ENCODE measurements at places on chromosomes 16 and 17.

- no peak for DNase-seq
These were observed 11.4 kb downstream of the CASKIN1 start for GRCh38 chr16:2184962-2185361.

DNA sequence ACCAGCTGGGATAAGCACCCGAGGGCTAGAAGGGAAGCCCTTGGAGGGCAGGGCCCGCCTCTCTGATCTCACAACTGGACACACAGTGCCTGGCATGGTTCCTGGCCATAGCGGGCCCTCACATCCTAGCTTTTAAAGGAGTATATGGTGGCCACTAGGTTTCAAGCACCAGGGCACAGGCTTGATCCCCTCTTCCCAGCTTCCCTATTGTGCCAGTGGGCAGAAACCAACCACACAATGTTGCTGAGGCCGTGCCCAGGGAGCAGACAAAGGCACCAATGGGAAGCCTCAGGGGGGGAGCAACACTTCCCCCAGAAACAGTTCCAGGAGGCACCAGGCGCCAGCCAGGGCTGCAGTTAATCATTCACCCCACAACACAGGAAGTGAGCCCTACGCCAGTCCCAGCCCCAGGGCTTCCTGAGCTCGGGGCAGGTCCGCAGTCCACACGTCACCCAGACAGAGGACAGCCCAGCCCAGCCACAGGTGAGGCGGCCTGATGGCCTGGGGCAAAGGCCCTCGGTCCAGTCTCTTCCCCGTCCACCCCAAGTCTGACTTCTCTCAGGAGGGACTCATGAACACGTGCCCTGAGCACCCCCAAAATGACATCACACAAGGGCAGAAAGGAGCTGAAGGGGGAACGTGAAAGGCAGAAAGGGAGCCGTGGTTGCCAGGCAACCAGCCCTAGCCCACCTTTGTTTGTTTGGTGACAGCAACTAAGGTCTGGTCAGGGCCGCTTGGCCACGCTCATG is 12.8 kb downstream of the SMIM5 start:
- peak; percentile 70 for DNase-seq

DNA sequence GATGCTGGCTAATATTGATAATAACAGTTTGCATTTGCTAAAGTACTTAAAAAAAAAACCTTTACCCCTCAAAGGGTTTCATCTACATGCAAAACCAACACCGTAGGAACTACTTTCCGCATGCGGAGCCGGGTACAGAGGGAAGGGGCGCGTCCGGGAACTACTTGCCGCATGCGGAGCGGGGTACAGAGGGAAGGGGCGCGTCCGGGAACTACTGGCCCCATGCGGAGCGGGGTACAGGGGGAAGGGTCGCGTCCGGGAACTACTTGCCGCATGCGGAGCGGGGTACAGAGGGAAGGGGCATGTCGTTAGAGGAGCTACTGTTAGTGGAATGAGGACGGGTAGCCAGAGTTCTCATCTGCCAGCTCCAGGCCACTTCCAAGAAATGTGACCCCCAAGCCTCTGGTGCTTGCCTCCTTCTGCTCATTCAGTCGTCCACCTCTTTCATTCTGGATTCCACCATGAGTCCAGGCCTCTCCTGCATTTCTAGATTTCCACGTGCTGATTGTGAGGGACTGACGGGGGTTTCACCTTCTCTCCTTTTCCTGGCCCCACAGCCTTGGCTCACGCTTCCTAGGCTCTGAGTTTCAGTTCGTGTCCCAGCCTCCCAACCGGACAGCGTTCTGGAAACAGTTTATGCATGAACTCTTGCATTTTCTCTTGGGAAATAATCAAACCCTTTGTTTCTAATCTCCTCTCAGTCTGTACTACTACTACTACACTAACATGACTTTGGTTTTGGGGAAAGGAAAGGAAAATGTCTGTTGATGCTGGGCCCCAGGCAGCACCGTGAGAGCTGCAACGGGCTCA is 26.9 kb downstream of the MINK1 start:
- DNase-seq, result no peak

- DNase-seq, result no peak
These were observed 224.7 kb downstream of the SOX9 start for GRCh38 chr17:72345536-72345935.

GRCh38 chr17:79461041-79461440 is 149.8 kb downstream of the RBFOX3 start:
- DNase-seq, result no peak

DNA sequence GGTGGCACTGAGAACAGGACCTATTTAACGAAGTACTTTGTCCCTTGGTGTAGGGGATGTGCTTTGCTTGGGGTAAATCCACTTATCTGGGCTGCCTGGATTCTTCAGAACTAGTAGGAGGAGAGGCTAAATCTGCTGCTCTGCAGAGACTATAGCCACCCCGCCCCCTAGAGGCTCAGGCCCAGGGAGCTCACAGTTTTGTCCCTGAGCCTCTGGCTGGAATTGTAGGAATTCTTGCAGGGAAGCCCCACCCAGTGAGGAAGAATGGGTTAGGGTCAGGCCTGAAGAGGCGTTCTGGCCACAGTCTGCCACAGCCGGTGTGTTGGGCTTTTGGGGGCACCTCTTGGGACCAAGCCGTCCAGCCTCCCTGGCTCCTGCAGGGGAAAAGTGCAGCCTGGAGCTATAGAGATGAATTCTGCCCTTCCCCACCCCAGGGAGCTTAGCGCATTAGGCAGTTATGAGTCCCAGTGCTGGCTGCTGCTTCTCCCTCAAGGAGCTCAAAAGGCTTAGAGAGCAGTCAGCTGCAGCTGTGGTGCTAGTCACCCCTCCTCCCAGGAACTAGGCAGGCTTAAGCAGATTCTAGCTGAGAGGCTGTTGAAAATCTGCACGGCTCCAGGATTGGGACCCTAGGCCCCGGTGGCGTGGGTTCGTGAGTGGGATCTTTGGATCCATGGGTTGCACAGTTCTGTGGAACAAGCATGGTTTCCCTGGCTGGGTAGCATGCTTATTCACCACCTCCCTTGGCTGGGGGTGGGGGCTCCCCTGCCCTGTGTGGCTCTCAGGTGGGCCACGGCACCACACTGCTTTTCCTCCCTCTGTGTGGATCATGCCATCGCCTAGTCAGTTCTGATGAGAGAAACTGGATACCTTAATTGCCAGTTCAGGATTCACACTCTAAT is 237.4 kb upstream of the TOM1L1 start:
- DNase-seq, result no peak

GRCh38 chr16:4206680-4207079 is 35.2 kb downstream of the SRL start:
- DNase-seq, result no peak

GRCh38 chr17:17682737-17683680 is 1.8 kb downstream of the RAI1 start:
- peak; percentile 87 for DNase-seq

DNA sequence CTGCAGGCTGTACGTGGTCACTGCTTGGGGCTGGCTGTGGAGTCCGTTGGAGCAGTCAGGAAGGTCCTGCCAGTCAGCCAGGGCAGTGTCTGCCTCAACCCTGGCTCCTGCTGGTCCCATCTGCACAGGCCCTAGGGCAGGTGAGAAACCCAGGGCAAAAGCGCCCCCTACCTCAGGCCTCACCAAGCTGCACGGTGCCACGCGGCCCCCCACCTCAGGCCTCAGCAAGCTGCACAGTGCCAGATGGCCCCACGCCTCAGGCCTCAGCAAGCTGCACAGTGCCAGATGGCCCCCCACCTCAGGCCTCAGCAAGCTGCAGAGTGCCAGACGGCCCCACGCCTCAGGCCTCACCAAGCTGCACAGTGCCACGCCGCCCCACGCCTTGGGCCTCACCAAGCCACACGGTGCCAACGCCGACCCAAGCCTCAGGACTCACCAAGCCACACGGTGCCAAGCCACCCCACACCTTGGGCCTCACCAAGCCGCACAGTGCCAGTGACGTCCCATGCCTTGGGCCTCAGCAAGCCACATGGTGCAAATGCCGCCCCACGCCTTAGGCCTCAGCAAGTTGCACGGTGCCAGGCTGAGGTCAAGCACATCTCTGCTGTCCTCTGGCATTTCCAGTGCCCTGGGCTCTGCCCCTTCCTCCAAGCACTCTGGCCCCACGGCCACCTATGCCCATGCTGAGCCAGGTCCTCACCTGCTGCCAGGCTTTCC is 5.5 kb downstream of the TMEM204 start:
- peak; percentile 73 for DNase-seq

DNA sequence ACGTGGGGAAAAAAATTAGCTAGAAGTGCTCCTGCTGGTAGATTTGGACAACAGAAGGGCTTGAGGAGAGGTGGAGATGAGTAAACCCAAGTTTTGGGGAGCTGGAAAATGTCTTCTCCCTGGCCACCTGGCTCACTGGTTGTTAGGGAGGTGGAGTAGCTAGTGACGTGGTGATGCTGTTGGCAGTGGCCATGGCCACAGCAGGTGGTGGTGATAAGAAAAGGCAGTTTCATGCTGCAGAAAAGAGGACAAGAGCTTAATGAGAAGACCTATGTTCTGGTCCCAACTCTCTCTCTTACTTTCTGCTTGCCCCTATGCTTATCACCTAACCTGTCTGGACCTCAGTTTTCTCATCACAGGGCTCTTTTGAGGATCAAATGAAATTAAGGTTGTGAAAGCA is 223.5 kb upstream of the N4BP1 start:
- no peak for DNase-seq

DNA sequence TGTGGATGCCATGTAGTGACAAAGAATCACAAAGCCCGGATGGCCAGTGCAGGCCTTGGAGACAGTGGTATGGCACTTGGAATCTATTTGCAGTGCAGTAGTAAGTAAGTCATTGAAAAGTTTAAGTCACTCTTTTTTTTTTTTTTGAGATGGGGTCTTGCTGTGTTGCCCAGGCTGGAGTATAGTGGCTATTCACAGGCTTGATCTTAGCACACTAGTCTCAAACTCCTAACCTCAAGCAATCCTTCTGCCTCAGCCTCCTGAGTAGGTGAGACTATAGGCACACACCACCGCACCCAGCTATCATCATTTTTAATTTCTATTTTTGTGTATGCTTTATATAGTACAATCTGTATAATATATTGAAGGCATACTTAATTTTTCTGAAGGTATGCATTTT is 4.3 kb upstream of the PLSCR3 start:
- DNase-seq, result no peak

GRCh38 chr16:15434425-15435215 is at the start of gene BMERB1:
Gene BMERB1 (plus strand): TSS chr16:15434588. CDS start chr16:15434654, 66 bp downstream.
- peak; percentile 85 for DNase-seq

- no peak for DNase-seq
These were observed 210.8 kb downstream of the GSG1L start for GRCh38 chr16:27852681-27853080.

DNA sequence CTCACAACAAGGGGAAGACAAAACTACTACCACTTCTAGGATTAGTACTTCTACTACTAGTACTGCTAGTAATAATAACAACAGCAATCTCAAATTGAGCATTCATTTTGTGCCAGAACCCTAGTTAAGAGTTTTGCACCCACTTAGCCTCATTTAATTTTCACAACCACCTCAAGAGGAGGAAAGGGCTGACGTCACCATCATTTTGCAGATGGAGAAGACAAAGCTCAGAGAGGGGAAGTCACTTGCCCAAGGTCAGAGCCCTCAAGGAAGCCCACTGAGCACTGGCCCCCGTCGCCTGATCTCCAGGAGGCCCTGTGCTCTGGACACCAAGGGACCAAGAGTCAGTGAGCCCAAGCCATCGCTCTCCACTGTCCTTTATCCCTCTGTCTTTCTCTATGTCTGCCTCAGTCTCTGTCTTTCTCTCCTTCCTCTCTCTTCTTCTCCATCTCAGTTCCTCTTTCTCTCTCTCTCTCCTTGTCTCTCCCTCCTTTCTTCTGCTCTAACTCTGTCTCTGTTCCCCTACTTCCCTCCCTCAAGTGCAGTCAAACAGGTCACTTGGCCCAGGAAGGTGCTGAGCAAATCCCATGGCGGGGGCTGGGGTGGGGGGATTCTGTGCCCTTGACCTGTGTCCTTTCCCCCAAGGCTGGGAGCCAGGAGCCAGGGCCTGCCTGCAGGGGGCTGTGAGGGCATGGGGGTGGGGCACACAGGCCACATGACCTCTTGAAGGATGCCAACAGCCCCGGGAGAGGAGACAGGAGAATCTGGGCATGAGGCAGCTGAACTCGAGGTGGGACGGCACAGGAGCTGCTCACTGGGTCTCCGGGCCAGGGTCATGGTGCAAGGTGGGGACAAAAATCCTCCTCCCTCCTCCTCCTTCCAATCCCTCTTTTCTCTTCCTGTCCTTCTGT is 11.2 kb upstream of the NGFR start:
- no peak for DNase-seq

DNA sequence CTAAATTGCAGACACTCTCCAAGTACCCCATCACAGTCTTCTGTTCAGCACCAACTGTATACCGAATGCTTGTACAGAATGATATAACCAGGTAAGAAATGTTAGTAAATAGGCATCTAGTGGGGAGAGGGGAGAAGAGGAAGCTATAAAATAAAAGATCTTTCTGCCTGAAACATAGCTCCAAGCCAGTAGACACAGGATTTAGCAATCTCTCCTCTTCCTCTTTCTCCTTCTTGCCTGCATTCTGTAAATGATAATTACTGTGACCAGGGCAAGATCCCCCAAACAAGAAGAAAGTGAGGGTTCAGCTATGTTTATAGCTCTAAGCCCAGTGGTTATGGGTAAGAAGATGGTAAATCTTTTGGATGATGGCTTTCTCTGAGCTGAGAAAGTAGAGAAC is 17.9 kb downstream of the ACSM3 start:
- no peak for DNase-seq

GRCh38 chr16:50289950-50290764 is 23.8 kb downstream of the ADCY7 start:
- no peak for DNase-seq

DNA sequence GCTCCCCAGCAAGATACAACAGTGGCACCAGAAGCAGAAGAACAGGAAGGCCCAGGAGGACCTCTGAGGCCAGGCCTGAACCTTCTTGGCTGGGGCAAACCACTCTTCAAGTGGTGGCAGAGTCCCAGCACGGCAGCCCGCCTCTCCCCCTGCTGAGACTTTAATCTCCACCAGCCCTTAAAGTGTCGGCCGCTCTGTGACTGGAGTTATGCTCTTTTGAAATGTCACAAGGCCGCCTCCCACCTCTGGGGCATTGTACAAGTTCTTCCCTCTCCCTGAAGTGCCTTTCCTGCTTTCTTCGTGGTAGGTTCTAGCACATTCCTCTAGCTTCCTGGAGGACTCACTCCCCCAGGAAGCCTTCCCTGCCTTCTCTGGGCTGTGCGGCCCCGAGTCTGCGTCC is 11.9 kb downstream of the CES3 start:
- DNase-seq, result no peak

DNA sequence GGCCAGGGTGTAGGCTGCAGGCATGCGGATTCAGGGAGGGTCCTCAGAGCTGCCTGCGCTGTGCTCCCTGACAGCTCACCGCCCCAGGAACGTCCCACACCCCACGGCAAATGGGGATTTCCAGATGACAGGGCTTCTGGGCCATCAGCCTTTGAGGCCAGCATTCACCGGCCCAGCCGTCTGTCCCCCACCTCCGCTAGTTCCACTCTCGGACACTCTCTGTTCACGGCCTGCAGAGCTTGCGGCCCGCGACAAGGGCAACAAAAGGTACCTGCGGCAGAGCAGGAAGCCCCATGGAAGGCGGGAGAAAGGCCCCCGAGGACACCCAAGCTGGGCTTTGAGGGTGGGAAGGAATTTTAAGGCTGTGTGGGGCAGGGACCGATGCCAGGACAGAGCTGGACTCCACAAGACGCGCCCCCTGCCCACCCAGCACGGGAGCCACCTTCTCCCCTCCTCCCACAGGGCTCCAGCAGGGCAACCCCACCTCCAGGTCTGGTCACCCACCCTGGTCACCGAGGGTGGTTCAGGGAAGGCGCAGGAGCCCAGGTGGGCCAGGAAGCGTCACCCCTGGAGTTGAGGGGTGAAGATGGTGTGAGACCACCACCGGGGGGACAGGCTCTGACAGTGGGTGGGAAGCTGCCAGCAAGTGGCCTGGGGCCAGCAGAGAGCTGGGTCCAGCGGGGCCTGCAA is 5.6 kb upstream of the CYBA start:
- DNase-seq, result no peak

Data from activated CD4-positive, alpha-beta T cell treated with anti-CD3 and anti-CD28 coated beads, Interleukin-2, amount 10 ng/mL, durations not matched to agents 24 days and 14 days (primary cell).